NCI-H1436 (cell line): ENCODE measurements at places on chromosomes 3 and 15.

GRCh38 chr15:34182942-34183341 lies 27.0 kb downstream of the KATNBL1 start:
- no peak for DNase-seq

- peak; percentile 39 for DNase-seq
These were observed 17.1 kb downstream of the TRAIP start for GRCh38 chr3:49839193-49839809.

- no peak for DNase-seq
These were observed 96.0 kb downstream of the GTPBP8 start for GRCh38 chr3:113086560-113087461.

DNA sequence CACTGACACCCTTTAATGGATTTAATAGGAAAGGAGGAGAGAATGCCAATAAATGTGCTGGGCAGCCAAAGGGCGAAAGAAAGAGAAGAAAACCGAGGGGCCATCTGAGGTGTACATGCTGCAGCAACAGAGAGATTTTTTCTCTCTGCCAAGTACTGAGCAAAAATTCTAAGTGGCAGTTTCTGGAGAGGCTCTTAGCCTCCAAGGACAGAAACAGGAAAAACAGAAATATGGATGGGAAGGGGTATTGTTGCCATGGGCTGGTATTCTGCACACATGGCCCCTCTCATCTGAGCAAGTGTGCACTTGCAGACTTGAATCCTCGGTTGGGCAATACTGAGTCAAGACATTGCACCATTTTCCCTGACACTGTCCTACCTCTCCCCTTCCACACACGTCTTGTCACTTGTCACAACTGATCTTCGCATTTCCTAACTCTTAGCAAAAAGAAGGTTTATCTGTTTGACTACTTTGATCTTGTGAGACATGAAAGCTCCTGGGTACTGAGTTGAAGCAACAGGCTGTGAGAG lies 73.9 kb downstream of the PRICKLE2 start:
- no peak for DNase-seq

DNA sequence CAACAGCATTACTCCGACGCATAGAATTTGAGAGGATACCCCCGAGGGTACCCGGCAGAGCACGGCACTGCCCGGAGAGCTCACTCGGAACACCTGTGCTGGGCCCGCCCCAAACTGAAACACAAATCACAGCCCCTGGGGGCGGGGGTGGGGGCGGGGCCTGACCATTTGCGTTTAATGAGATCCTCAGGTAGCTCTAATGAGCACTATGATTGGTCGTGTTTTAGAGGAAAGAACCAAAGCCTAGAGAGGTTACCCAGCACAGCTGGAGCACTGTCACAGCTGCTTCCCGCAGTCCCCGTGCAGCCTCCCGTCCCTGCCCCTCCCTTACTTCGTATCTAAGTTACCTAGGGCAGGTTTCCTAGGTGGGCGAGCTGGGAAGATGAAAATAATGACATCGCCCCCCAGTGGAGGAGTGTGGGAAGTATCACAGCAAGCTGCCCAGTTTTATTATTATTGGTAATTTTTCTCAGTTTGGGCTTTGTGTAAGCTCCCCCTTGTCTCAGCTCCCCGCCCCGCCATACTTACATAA lies 187.1 kb downstream of the PDE8A start:
- DNase-seq, result peak; percentile 24

- DNase-seq, result no peak
These were observed 49.5 kb downstream of the SMAD6 start for GRCh38 chr15:66751579-66751978.

DNA sequence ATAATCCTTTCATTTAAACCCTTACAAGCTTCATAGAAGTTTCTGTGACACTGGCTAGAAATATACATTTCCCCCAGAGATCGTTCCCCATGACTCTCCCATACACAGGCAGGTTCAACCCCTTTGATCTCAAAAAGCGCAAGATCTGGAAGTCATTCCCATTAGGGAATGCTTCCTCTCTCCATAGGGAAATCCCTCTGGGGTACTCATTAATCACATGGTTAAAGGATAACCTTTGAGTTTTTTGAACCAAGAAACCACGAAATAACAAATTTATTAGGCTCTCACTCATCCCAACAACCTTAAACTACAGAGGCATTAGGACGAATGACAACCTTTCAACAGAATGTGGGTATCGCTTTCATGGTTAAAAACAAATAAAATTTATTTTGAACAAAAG lies 211.9 kb upstream of the PRICKLE2 start:
- no peak for DNase-seq

- DNase-seq, result no peak
These were observed at the start of gene GXYLT2 for GRCh38 chr3:72887705-72888545. Gene GXYLT2, plus strand, starts transcription at chr3:72888046. Its CDS starts 188 bp downstream, at chr3:72888234.

DNA sequence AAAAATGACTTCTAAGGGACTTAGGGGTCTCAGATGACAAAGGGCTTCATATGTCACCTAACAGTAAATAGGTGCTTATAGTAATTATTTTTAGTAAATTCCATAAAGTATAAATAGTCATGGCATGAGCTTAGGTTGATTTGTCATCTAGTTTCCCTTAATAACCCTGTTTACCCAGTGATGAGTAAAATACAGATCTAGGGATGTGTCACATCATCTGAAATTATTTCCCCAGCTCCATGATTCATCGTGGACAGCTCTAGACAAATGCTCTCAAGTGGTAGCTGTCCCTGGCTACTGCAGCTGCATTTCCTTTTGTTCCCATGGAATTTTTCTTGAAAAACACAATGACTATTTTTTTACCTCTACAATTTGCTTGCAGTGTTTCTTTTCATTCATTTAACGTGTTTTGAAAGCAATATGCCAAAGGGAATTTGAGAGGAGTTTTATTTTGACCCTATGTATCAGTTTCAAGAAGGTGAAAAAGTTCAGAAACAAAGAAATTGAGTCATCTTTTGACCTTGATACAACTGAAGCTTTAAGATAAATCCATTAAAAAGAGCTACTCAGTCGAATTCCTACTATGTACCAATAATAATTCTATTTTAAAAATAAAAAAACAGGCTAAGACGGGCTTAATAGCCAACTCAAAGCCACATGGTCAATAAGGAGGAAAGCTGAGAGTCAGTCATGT lies 241.6 kb downstream of the KCNMB2 start:
- no peak for DNase-seq

- DNase-seq, result peak; percentile 89
These were observed 11.7 kb downstream of the ARHGEF26 start for GRCh38 chr3:154132777-154133375.

DNA sequence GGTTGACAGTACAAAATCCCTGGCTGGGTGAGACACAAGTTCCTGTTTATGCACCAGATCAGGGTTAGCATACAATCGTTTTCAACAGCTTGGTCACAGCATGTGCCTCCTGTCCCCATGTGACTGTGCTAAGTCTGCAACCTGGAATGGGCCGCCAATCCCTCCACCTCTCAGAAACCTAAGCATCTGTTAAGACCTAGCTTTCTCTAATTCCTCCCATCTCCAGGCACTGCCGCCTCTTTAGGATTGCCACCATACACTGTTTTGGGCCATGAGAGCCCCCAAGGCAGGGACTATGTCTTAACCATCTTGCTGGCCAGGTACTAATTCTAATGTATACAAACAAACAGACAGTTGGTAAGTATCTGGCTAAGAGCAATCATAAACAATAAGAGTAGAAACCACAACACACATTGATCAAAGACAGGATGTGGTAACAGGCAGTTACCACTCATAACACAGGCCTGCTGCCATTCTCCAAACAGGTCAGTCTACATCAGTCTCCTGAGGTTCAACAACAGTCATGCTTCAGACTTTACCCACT lies 25.6 kb downstream of the SEC22C start:
- no peak for DNase-seq

DNA sequence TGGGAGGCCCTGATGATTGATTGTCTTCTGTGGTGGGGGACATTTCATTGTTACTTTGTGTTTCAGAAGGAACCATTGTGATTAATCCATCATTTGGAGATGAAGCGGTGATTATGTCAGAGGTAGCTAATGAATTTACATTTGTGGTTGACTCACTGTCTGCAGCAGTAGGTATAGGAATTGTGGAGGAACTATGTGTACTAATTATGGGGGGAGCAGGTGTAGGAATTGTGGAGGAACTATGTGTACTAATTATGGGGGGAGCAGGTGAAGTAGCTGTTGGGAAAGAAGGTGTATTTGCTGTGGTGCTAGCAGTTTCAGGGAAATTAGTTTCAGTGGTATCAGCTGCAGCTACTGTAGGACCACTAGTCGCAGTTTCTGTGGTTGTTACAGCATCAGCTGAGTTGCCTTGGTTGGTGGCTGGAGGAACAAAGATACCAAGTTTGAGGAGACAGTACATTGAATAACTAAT lies 6.9 kb downstream of the MUC13 start:
- no peak for DNase-seq

DNA sequence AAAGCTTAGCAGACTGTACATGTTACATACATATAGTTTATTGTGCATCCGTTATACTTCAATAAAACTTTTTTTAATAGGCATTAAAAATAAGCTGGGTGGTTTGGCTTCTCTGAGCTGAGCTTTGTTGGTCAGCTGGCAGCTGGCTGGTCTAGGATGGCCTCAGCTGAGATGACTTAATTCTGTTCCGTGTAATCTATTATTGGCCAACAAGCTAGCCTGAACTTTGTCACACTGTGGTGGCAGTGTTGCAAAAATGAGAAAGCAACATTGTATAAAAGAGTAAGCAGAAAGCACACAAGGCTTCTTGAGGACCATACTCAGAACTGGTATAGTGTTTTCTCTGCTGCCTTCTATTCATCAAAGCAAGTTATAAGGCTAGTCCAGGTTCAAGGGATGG lies 45.2 kb downstream of the CGGBP1 start:
- DNase-seq, result no peak

- no peak for DNase-seq
These were observed 21.8 kb downstream of the NUDT16 start for GRCh38 chr3:131403216-131403895.

- DNase-seq, result no peak
These were observed 481 bp upstream of the CRYBG3 start for GRCh38 chr3:97821287-97821773.

GRCh38 chr15:38461066-38461833 lies 7.3 kb downstream of the FAM98B start:
- DNase-seq, result no peak

DNA sequence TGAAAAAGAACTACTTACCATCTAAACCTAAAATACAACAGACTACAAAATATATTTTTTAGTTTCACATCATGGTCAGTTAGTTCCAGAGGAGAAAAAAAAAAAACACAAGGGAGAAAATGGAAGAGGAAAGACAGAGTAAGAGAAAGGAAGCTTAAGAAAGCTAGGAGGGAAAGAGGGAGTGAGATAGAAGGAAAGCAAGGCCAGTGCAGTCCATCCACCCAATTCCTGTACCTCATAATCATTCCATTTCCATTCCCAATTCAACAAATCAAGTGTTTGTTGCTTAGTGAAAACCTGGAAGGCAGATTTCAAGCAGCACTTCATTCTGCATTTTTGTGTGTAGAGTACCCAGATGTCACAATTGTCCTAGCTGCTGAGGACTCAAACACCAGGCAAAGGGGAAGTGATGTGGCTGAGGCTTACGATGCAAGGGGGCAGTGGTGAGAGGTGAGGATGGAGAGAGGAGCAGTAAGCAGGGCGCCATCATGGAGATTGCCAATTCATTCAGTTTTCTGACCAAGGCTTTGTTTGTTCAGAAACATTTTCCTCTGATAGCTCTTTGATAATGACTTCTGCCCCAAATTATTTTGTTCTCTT lies 83.6 kb upstream of the GSK3B start:
- peak; percentile 41 for DNase-seq

DNA sequence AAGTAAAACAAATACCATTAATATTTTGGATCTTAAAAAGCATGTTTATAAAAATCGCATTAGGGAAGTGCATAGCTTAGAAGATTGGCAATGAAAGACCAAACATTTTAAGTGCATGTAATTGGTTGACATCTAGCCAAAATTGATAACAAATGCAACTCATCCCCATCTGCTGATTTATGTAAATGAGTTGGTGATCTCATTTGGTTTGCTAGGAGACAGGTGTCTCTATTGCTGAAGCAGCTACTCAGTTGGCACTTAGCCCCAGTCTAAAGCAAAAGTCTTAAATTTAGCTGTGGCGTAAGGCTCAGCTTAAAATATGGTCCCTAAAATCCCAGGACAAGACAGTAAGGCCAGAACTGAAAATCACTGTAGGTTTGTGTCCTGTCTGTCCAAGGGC lies 113.5 kb upstream of the CHL1 start:
- no peak for DNase-seq

DNA sequence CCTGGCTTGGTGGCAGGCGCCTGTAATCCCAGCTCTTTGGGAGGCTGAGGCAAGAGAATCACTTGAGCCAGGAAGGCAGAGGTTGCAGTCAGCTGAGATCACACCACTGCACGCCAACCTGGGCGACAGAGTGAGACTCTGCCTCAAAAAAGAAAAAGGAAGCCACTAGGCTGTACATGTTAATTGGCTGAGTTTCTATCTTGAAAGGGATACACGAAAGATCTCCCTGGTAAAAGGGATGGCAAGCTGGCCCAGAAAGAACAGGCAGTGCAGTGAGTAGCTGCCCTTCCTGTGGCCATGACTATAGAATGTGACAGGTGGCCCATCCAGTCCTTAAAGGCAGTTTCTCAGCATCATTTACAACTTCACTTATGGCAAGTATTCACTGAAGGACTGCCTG lies 12.3 kb downstream of the LRIG1 start:
- DNase-seq, result no peak

DNA sequence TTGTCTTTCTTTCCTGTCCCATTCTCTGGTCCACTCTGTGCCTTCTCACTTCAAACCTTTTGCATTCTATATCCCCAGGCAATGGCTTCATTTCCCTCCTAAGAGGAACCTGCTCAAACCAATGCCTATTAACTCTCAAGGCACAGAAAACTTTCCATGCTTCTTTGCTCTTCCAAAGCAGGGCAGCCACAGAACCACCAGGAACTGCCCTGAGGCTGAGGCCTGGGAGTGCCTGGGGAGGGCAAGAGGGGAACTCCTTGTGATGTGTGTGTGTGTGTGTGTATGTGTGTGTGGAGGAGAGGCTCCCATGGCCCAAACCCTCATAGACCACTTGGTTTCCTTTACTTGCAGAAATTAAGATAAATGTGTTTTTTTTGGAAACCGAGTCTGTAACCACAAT lies 14.1 kb upstream of the PGPEP1L start:
- no peak for DNase-seq

DNA sequence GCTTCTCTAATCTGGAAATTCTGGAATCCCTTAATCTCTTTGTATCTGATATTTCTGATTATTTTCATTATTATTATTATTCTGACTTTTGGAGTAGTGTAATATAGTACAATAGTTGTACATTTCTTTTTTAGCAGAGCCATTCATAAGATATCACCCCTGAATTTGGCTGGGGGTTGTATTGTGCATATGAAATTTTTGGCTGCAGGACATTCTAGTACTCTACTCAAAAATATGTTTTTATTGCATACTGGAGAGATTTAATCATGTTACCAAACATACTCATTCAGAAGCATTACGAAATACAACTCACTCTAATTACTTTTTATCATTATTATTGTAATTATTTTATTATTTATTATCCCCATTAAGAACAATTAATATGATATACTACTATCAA lies 589.7 kb upstream of the KCNMB2 start:
- DNase-seq, result no peak

DNA sequence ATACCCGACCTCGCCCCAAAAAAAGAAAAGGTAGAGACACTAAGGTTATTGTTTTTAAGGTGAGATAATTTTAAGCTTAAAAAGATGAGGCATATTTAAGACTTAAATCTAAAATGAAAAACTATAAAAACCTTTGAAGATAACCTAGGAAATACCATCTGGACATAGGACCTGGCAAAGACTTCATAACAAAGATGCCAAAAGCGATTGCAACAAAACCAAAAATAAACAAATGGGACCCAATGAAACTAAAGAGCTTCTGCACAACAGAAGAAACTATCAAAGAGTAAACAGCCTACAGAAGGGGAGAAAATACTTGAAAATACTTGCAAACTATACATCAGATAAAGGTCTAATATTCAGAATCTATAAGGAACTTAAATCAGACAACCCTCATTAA lies 80.9 kb downstream of the TMCC1 start:
- DNase-seq, result no peak
